ENCODE measurements at places on chromosomes 4 and X. TPM values are rescaled to one million over a fixed set of nuclear protein-coding genes. Genes with fewer than 3 reads are reported as not detected.
A peak's percentile ranks its signal among the peaks of the same experiment; 100 is the strongest.

GRCh38 chr4:157076578-157076947, 613 bp downstream of the GLRB start:
- DNase-seq = no peak

DNA sequence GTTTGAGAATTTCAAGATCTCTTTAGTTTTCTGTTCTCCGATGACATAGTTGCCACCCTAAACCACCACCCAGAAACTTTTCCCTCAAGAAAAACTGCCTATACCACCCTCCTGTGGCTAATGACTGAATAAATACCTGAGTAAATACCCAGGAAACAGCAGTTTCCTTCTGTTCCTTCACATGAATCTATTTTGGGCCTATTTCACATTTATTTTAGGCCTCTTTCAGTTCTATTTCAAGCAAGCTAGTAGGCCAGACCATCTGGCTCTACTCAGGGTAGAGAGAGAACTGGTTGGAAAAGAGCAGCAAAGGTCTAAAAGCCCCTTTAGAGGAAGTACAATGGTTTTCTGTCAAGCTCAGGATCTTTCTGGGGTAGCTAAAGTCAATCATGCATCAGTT, 23.4 kb downstream of the ARHGEF9 start:
- DNase-seq = no peak

DNA sequence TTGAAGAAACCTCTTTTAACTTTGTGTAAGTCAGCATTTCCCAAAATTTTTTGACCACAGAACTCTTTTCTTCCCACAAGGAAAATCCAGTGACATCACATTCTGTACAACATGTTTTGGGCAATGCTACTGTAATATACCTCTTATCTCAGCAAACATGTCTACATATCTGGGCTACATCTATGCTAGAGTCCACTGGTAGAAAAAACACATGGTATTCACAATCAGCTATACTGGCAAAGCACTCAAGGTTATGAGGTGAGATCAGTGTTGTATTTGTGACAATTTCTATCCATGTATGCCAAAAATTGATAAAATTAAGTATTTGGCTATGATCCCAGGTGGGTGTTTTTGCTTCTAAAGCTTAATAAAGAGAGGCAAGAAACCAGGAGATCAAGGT, 98.0 kb downstream of the ATP11C start:
- no peak for DNase-seq

DNA sequence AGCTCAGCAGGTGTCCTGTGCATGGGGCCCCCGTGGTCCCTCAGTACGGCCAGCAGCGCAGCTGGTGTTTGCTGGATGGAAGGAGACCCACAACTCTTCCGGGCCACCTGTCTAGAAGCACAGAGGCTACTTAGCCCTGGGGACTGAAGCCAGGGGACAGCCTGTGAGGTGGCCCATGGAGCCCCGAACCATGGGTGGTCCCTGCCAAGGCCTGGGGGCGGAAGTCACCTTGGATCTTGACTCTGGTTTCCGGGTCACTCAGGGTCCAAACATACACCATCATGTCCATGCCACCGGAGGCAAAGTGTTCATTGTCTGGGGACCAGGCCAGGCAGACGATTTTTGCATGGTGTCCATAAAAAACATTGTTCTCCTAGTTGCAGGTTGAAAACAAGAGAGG, 39.5 kb downstream of the WDR1 start:
- no peak for DNase-seq

GRCh38 chr4:88456670-88457306, at the start of gene HERC5:
TSS of gene HERC5 (plus strand) at chr4:88457119. CDS start at chr4:88457270, 151 bp downstream.
- DNase-seq = peak; percentile 79

DNA sequence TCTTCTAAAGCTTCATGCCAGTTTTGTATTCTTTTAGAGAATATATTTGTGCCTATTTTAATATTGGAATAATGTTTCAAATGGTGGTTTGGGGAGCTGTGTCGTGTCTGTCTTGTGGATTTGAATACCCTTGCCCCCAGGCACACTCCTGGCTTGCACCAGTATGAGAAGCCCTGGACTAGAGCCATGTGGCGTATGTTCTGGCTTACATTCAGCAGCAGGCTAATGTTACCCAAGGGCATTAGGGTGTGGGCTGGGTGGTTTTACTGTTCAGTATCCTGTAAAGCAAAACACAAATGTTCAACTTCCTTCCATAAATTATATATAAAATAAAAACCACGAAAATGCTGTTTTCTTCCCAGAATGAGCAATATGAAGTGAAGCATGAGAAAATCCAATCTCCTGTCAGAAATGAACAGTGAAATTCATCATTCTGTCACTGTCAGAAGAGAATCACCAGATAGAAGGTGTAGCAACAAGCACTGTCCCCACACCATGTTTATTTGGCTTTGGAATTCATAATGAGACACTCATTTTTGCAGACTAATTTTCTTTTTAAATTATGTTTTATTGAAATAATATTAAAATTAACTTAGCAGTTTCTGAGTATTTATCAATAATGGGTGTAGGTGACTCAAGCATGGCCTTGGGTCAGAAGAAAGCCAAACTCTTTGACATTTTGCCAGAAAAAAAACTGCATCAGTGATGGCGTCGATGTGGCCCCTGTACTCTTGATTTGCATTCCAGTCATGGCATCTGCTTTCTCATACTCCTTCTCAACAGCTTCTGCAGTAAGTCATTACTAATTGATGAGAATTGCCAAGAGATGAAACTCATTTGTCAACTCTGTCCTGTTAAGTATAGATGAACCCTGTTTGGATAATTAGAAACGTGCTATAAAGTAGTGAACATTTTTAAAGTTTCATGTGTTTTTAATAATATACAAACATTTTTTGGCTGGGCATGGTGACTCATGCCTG, 43.8 kb downstream of the WWC2 start:
- DNase-seq = peak; percentile 78

DNA sequence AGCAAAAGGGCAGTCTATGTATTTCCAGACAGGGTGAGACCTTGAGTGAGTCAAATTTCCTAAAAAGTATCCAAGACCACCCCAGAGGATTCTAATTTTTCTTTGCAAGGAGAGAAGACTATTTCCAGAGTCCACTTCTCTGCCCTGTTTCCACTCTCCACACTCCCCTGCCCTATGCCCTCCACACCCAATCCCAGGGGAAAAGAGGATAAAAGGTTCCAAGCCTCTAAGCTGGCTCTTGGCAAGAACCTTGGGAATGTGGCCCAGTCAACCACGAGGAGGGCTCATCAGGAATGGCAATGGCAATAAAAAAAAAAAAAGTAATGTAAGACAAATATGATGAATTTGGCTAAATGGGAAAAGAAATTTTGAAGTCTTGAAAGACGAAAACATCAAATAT, 65.9 kb downstream of the SRPX start:
- no peak for DNase-seq

DNA sequence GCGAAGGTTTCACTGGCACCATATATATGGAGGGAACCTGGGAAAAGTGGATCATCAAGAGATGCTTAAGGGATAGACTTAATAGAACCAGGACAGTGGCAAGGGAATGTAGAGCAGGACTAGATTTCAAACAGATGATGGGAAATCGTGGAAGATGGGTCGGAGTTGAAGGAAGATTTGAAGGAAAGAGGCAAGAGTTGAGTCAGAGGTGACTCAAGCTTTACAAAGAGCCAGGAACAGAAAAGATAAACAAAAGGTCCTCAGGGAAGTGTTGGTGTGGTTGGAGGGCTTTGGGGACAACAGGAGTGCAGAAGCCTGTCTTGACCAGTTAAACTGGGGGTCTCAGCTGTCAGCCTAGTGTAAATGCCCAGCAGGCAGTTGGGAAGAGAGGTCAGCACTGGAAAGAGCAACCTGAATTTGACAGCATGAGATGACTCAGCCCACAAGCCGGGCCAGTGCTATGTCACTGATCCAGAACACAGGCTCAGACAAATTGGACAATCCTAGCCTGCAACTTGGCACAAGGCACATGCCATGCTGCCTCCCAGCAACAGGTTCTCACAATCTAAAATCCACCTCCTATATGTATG, 230.5 kb downstream of the IDS start:
- peak; percentile 41 for DNase-seq

GRCh38 chr4:114922592-114922933, 190.9 kb downstream of the NDST4 start:
- DNase-seq = no peak

GRCh38 chr4:81003597-81004111, 26.9 kb upstream of the BMP3 start:
- no peak for DNase-seq

GRCh38 chrX:57900975-57901374, 9.3 kb downstream of the ZXDA start:
- no peak for DNase-seq

DNA sequence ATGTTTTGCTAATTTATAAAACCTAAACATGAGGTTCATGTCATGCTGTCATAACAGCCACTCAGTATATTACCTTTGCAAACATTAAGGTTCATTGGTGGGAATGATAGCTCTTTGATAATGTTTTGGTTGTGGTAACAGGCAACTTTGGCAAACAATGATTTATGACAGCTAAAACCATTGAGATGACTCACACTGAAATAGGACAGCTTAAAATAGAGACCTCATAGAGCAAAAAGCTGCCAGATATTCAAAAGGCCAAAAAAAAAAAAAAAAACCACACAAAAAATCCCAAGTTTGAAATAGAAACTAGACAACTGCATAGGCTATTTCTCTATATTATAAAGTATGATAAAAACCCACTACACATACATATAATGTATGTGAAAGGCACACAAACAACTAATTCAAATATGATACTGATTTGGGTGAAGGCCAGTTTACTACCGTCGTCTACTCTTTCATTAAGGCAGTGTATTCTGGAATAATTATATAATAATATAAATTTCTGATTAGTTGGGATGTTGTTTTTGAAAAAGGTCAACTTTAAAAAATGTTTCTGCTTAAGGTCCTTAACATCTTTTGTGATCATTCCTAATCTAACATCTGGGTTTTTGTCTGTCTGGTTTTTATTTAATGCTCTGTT, 646.0 kb upstream of the PITX2 start:
- DNase-seq = no peak

- no peak for DNase-seq
These were observed 404 bp downstream of the PPP2R3B start for GRCh38 chrX:386239-386767.

GRCh38 chr4:110165382-110166286, 32.8 kb downstream of the ELOVL6 start:
- DNase-seq = peak; percentile 85

GRCh38 chr4:36549252-36549651, 267.8 kb downstream of the DTHD1 start:
- DNase-seq = no peak

DNA sequence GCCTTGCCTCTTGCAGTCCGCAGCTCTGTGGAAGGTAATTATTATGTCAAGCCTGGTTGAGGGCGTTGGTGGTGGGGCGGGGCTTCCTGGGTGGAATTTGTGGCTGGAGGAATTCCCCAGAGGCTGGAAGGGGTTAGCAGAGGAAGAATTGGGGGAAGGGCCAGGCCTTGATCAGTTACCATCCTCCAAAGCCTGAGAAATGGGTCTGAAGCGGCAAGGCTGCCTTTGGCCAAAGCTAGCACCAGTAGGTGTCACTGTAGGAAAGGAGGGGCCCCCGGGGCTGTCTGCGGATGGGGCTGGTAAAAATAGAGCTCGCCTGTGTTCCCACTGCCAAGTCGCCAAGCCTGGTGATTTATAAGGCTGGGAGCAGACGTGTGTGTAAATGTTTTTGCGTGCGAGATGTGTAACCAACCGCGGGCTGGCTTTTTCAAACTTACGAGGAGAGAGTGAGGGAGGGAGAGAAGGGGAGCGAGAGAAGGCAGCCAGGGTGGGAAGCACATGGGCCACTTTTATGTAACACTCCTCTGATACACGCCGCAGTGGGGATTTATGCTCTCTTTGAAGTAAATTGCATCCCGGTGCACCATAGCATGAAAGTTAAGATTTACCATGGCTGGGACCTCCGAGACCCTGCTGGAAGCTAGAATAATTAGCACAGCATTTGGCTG, 367.0 kb downstream of the BCOR start:
- DNase-seq = peak; percentile 31

DNA sequence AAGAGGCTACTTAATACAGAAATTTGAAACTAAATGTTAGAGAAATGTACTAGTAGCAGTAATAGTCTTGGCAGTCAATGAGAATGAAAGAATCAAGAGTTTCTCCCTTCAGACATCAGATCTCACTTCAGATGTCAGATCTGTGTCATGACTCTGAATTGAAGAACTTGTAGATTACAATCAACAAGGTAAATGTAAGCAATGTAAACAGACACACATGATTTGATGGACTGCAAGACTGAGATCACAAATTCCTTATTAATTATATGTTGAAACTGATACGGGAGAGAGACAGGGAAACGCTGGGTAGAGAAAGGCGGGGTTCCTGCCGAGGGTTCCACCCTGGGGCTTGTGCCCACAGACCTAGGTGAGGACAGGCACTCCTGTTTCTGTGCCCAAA, 65.5 kb upstream of the HHIP start:
- no peak for DNase-seq

GRCh38 chr4:7962609-7963508, 23.2 kb upstream of the AFAP1 start:
- DNase-seq = no peak

DNA sequence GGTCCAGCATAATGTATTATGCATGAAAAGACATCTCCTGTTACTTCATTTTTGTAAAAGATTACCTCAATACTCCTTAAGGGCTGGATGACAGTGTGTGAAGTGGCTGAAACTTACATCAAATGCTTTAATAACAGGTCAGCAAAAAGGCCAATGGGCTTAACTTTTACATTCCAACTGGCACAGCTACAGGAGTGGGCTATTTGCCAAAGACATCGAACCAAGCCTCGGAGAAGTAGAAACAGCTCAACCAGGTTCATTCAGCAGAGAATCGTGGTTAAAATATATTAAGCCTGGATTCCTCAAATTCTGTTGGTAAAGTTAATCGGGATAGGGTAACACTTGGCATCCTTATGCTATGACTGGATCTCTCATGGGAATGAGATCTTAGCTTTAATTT, 639.7 kb downstream of the TRIML1 start:
- peak; percentile 39 for DNase-seq

DNA sequence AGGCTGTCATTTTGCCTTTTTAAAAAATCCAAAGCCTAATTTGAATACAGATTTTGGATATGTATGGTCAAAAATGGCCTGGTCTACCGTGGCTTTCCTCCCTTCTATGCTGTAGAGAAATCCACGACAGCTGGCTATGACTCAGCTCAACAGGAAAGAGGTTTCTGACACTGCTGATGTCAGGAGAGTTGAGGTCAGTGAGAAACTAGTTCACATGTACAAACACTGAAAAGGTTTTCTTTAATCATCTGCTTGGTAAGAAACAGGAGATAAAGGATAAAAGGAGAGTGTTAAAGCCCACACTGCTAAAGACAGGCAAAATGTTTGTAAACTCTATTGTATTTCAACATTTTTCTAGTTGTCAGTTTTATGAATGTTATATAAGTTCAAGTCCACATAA, 113.9 kb downstream of the NYX start:
- peak; percentile 77 for DNase-seq

GRCh38 chr4:147408189-147408588, 72.7 kb upstream of the EDNRA start:
- DNase-seq = no peak

Gene TREX2
- 7.8 TPM for total RNA-seq

Gene SPANXN3
- not detected for total RNA-seq

Gene AKAP4
- not detected for total RNA-seq

Gene FAM90A26
- not detected for total RNA-seq

Gene CT45A1
- total RNA-seq = not detected

Gene ASB9
- total RNA-seq = 1.9 TPM

Data from mammary epithelial cell (primary cell).